ENCODE measurements at places on chromosomes 6 and 20.

GRCh38 chr6:154122195-154122925 lies 83.3 kb downstream of the OPRM1 start:
- DNase-seq = no peak

- no peak for DNase-seq
Observed at GRCh38 chr20:25320035-25320800, 70.4 kb downstream of the ABHD12 start.

- DNase-seq = peak; percentile 80
Observed at GRCh38 chr6:43075670-43076463, at the start of gene PTK7. TSS of gene PTK7 (plus strand) at chr6:43076314. CDS start at chr6:43076489, 175 bp downstream.

- no peak for DNase-seq
Observed at GRCh38 chr20:25510202-25510601, 75.1 kb downstream of the NINL start.

DNA sequence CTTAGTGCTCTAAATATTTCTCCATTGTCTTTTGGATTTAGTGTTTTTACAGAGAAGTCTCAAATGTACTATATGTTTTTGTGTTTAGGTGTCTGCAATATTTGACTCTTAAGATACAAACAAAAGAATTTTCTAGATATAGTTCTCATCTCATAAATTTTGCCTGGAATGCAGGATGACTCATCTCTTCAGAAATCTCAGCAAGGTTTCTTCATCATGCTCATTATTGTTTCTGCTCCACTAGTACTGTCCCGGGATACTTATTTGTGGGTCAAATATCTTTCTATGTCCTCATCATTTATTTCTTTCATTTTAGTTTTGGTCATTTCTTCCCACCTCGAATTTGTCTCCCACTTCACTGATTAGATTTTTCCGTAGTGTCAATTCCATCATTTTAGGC lies 9.5 kb downstream of the AHI1 start:
- DNase-seq = no peak

DNA sequence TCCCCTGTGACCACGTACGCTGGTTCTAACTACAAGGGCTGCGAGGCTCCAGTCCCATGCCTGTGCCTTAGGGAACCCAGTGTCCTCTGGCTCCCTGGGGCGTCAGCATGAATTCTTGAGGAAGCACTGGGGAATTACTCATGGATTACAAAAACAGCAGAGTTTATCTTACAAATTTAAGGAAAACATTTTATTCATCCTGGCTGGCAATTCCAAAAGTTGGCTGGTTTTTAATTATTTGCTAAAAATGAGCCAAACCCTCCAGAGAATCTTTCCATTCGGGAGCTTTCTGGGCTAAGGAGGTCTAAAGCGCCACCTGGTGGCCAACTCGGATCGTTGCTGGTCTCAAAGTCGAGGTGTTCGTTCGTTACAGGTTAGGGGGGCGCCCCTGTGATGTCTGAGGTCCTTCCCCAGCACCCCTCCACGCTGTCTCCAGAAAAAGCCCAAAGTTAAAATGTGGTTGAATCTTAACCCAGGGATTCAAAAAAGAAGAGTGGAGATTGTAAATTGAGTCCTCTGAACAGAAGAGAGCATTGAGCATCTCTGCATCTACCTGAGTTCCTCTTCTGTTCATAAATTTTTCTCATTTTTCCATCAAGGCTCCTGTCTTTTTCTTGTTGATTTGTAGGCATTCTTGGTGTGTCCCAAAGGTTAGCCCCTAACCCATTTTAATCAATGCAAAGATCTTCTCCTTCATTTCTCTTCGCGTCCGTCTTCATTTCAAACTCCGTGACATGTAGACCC lies 99.4 kb downstream of the BFSP1 start:
- DNase-seq = peak; percentile 71

DNA sequence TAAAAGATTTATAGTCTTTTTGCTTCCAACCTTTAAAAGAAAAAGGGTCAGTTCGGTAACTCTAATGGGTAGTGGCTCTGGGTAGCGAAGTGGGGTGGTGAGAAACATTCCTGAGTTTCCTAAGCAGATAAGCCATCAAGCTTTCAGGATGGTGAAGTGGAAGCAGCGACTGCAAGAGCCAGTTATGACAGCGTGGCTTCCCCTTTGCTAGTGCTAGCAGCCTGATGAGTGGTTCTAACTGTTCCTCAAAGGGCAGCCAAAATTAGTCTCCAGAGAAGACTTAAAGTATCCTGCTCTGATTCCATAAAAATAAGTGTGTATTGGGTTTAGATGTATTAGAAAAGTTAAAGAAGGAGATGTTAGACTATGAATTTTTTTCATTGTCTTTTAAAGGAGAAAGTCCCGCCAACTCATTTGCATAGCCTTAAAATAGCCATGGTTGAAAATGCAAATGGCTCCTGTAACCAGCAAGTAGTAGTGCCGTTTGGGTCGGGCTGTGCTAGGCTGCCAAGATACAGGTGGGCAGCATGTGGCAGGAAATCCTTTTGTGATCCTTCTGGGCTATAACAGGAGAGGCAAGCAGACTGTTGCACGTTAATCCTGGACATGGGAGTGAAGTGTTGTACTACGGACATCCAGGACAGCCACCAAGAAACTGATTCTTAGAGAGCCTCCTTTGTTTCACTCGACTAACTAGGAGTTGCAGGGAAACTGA lies 18.0 kb downstream of the ELOVL2 start:
- peak; percentile 57 for DNase-seq

DNA sequence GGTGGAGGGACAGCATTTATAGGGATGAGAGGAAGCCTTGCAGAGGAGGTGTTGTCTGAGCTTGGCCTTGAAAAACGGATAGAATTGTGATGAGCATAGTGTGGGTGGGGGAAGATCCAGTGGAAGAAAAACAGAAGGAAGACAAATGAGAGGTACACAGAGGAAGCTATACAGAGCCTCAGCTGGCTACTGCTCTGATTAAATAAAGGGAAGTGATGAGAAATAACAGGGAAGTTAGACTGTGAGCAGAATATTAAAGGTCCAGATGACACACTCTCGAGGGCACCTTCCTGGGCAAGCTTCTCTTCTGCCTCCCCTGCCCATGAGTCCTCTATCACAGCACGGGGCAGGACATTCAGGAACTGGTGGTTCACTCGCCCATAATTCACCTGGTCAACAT lies 182.3 kb downstream of the KIF16B start:
- DNase-seq = no peak

- no peak for DNase-seq
Observed at GRCh38 chr6:139198529-139199288, 63.8 kb downstream of the HECA start.

DNA sequence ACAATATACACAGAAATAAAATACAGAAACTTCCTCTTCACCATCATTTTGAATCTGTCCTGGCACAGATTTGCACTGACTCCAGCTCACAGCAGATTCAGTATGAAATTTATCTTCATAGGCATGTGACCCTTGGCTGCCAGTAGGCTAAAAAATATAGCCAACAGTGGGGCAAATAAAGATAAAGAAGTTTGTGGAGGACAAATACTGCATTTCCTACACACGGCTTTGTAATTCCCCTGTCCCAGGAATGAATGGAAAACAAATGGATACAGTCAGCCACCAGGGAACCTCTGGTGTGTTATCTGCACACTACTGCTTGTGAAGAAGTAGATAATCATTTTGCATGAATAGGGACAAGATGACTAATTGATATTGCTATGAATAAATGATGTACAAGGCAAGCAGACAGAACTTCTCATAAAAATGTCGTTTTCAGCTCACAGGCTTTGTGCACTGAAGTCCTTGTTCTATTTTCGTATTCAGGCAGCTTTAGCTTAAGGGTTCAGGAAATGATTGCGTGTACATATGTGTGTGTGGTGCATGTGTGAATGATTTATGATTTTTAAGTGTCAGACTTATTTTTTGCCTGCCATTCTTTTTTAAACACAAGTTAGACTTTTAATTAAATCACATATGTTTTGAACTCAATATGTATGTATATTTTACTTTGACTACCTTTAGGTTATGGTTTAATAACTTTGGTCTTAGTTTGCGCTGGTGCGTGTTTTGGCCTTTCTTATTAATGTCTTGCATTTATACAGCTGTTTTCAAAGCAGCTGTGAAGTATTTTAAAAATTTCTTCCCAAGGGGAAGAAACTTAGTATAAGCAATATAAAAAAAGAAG lies 543.8 kb upstream of the JAG1 start:
- no peak for DNase-seq

DNA sequence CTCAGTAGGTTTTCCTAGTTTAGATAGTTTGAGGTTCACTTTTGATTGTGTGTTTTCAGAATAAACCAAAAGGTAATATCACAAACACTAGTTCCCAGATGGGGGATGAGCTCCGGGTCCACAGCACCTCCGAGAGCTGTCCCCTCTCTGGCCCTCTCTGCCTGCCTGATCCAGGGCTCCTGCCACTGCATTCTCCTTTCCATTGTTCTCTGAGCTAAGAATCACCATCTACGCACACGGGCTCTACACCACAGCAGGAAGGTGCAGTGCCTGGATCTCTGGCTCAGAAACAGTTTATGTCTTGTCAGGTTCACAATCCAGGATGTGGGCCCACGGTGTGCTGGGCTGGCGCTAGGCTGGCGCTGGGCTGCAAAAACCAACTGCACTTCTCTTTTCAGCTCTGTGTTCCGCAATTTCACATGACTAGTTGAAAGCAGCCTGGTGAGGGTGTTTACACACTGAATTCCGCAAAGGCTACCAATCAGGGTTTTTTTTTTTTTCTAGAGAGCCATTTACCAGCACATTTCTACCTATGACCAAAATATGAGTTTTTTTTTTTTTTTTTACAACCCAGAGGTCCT lies 167.5 kb downstream of the SOD2 start:
- no peak for DNase-seq

DNA sequence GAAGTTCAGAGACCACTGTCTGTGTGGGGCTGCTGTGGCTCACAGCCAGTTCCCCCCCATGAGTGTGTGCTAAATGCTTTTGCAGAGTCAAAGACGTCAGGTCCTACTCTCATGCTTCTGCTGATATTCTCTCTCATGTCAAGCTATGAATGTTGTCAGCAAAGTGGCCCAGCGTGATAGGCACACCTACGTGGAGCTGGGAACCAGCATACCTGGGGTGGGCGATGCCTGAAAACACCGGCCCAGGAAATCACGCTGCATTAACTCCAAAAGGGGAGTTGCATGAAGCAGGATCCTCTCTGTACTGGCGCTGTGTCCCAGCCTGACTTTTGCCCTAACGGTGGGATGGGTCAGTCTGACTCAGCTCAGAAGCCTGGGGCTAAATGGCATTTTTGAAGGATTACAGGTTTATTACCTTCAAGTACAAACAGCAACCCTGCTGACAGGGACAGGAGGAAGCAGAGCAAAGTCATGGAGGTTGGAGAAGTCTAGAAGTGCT lies 9.0 kb upstream of the MRPS10 start:
- DNase-seq = no peak

DNA sequence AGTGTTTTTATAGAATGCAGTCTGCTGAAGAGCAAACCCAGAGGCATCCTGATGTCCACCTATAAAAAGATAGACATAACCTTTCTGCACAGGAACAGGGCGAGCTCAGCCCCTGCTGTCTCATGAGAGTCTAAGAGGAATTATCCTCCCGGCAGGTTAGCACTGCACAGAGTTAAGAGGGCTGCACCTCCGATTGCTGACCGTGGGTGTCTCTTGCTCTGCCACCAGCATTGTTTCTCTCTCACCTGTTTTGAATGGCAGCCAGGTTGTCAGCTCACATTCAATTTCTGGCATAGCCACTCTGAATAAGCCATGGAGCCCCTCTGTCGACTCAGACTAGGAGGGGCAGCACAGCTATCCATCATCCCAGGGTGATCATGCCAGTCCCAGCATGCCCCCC lies 211.2 kb downstream of the PHACTR1 start:
- DNase-seq = no peak
